ENCODE measurements at places on chromosomes 13 and 19.

GRCh38 chr13:33745370-33746324, 72.3 kb upstream of the RFC3 start:
- no peak for DNase-seq

DNA sequence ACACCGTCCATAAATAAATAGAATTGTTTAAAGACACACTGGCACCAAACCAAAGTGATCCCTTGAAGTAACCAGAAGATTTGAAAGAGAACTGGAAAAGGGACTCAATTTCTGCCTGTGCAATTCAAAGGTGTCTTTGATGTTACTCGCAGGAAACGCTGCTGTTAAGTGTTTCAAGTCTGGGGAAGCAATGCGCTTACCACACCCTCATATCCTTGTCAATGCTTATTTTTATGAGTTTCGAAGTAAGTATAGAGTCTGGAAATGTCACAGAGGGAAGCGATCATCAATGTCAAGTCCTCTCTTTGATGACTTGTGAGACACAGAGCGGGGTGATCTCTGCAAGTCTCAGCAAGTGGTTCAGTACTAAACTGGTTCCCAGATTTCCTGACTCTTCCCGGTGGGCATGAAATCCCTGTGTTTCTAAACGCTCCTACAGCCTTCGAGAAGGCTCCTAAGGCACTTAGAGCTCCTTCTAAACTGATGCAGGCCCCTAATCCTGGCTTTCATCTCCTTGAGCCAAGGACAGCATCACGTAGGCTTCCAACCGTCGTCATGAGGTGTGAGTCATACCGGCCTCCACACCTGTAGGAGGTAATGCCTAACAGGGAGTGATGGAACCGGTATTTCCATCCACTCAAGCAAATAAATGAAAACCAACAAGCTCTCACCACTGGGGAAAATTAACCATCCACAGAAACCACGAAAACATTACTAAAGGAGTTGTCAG, 22.8 kb downstream of the SYDE1 start:
- DNase-seq = peak; percentile 63

DNA sequence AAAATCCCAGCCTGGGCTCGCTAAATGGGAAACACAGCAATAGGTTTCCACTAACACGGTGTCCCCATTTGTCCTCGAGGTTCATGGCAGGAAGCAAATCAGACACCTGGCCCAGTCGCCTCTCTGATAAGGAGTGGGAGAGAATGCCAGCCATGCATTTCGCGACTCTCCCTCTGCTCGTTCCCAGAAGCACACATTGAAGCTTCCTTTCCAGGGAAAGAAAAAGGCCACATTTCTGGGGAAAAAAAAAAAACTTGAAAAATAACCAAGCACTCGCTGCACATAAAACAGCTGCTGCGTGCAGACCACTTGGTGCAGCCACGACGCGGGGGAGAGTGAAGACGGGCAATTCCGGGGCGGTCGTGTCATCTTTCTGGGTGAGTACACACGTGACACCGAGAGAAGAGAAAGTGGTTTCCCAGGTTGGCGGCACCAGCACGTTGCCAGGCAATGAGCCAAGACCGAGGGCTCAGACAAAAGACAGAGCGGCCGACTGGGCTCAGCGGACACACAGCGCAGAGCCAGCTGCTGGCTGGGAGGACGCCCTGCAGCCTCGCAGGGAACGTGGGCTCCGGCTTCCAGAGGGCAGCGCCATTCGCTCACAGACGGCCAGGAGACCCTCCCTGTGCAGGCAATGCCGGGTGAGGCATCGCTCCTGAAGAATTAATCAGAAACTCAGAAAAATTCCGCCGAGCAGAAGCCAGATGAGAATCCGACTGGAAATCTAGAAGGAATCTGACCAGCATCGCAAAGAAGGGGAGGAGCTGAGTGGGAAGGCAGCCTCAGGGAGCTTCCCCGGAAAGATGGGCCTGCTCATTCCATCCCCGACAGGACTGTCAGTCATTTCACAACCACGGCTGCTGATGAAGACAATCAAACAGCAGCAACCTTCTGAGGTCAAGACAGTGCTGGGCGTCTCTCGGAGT, 83.2 kb upstream of the IRS2 start:
- DNase-seq = peak; percentile 37

- DNase-seq = no peak
These were observed 978 bp downstream of the ERICH4 start for GRCh38 chr19:41443813-41444455.

DNA sequence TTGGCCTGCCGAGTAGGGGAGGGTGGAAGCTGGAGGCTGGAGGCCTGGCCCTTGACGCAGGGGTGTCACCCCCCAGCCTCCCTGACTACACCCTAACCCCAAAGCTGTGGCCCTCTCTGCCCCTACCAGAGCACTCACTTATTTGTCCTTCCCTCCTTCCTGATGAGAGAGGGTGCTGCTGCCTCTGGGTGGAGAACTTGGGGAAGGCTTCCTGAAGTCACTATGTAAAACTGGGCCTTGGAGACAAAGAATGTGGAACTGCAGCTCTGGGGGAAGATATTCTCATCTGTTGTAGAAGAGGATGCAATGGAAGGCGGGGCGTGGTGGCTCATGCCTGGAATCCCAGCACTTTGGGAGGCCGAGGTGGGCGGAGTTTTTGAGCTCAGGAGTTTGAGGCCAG, 485.2 kb downstream of the ZNF536 start:
- DNase-seq = no peak

DNA sequence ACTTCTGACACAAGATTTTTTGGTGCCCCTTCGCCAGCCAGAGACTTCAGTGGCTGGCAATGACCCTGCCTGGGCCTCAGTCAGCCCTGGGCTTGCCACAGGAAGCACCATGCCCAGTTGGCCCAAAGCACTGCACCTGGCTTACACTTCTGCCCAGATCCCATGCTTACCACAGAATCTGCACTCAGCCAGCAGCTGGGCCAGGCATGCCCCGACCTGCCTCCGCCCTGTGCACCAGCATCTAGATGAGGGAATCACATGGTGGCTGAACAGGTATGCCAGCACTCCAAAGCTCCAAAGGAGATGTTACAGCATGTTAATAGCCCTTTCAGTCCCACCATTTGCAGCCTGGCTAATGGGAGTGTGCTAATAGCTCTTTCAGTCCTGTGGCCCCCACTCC, 690.9 kb downstream of the SLITRK6 start:
- DNase-seq = no peak

- DNase-seq = no peak
These were observed at the start of gene ERICH4 for GRCh38 chr19:41442473-41443355. Gene ERICH4, plus strand, starts transcription at chr19:41443156. Its CDS starts 14 bp downstream, at chr19:41443170.

- DNase-seq = no peak
These were observed 9.1 kb downstream of the GPR183 start for GRCh38 chr13:99298056-99298455.
